Fibroblast of villous mesenchyme (primary cell): ENCODE measurements at places on chromosomes 4 and X. TPM values are rescaled to one million over a fixed set of nuclear protein-coding genes. Genes with fewer than 3 reads are reported as not detected.

- DNase-seq = no peak
These were observed 50.2 kb upstream of the TMEM150C start for GRCh38 chr4:82611982-82612381.

GRCh38 chr4:120225527-120225926 lies 158.9 kb upstream of the MAD2L1 start:
- no peak for DNase-seq

DNA sequence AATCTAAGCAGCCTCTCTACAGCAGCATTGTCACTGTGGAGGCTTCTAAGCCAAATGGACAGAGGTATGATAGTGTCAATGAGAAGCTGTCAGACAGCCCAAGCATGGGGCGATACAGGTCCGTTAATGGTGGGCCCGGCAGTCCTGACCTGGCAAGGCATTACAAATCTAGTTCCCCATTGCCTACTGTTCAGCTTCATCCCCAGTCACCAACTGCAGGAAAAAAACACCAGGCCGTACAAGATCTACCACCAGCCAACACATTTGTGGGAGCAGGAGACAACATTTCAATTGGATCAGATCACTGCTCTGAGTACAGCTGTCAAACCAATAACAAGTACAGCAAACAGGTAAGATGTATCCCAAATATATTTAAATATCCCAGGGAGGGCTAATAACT lies 4.1 kb downstream of the PCDH7 start:
- DNase-seq = no peak

GRCh38 chr4:9918484-9918883 lies 102.8 kb downstream of the SLC2A9 start:
- DNase-seq = no peak

GRCh38 chr4:165085946-165086345 lies 26.7 kb downstream of the TMEM192 start:
- peak; percentile 4 for DNase-seq

- DNase-seq = no peak
These were observed 1211.9 kb downstream of the PCDH18 start for GRCh38 chr4:136320465-136320813.

DNA sequence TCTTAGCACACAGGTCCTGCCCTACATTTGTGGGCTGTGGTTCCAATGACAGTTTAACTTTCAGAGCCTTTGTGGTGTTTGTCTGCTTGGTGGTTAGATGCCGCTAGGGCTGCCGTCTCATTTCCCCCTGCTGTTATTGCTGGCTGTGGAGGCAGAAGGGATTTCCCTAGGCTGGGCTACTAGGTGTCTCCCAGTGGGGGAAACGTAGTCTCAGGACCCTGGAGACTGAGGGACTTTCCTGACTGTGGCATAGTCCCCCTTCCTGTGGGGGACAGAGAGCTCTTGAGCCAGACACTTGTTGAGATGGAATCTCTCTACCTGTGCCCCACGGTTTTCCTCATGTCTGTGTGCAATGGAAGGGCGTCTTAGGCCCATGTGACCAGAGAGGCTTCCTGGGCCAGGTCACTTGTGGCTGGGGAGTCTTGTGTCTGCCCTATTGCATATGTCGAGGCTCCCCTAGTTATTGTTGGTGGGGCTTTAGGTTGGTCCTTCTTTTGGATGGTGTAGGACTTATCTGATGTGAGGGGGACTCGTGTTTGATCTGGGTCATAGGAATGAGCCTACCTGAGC lies 68.2 kb downstream of the ARHGAP10 start:
- no peak for DNase-seq

DNA sequence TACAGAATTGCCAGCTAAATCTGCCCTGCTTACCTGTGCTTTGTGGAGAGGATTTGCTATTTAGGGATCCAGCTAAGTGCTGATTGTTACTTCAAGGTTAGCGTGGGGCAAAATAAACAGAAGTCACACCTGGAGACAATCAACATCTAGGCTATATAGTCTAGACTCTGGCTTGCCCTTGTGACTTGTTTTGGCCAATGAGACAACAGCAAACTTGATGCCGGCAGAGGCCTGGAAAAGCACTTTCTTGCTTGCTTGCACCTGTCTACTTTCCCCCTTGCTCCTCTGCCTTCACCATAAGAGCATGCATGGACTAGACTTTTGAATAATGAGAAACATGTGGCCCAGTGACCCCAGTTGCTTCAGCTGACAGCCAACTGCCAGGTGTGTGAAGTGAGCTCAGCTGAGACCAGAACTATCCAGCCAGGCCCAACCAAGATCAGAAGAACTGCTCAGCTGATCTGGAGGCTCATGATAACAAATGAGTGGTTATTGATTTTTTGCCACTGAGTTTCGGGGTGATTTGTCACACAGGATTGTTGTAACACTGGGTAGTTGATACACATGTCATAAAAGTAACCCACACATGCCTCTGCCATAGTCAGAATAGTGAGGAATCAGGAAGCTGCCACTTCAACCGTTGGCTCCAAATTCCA lies 164.4 kb downstream of the RBMX2 start:
- no peak for DNase-seq

- DNase-seq = peak; percentile 5
These were observed 731 bp downstream of the BRWD3 start for GRCh38 chrX:80808881-80809411.

GRCh38 chr4:145784036-145784435 lies 104.1 kb downstream of the C4orf51 start:
- no peak for DNase-seq

DNA sequence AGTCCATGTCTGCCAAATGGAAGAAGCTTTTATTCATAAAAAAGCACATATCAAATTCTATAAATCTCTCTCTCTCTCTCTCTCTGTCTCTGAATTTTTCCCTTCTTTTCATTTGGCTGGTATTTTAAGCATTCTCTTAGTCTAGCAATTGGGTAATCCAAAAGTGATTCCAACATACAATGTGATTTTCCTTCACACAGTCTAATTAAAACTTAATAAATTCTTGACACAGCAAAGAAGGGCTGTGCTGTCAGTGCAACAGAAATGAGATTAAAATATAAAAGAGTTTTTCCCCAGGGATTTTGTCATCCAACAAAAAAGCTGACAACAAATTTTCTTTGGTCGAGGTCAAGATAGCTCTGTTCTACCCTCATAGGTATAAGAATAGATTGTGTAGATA lies 216.9 kb downstream of the CENPC start:
- DNase-seq = no peak

- no peak for DNase-seq
These were observed 12.9 kb downstream of the NHSL2 start for GRCh38 chrX:71923516-71923915.

GRCh38 chr4:159069922-159070321 lies 33.0 kb upstream of the RAPGEF2 start:
- DNase-seq = peak; percentile 4

- no peak for DNase-seq
These were observed 327.8 kb downstream of the GALNTL6 start for GRCh38 chr4:172141025-172141424.

DNA sequence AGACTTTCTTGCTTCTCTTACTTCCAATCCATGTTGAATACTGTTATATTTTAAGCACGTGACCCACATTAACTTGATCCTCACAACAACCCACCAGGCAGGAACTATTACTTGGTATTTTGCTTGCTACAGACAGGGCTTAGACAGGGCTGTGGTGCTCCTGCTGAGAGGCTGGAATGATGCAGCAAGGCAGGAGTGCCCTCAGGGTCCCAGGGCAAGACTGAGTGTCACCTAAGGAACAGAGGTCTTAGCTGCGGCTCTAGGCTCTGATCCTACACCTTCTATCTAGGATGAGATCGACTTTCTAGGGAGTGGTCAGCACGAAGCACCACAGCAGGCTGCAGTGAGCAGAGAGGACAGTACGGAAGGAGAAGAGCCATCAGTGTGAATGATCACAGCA lies 20.0 kb downstream of the TAPT1 start:
- DNase-seq = no peak

DNA sequence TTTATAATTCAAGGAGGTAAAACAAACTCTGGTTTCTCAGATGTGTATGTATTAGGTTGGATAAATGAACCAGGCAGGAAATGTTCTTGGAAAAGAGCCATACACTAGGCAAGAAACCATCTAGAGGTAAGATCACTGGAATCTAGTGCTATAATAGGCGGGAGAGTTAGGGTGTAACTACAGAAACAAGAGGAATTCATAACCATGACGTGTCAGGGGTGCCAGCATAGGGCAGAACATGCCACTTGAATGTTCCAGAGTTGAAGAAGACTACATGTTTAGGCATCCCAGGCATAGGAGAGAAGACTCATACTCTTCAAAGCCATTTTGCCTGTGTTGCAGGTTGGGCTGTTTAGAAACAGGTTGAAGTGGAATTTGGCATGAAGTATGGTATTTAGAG lies 198.7 kb downstream of the CCNG2 start:
- no peak for DNase-seq

GRCh38 chr4:79983431-79983830 lies 89.6 kb downstream of the ANTXR2 start:
- no peak for DNase-seq

- no peak for DNase-seq
These were observed 36.5 kb downstream of the SUPT20HL1 start for GRCh38 chrX:24396931-24397279.

DNA sequence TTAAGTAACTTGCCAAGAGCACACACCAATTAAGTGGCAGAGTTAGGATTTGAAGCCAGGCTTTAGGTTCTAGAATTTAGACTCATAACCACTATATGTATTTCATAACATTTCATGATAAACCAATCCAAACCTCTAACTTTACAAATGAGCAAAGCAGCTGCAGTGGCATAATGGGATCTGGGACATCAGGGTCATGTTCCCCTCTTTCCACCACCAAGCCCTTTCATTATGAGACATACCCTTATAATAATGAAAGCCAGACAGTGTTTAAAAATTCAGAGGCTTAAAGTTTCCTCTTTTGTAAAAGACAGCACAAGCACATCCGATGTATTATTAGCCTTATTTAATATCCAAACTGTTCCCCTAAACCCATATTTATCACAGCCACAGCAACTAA lies 28.3 kb upstream of the AMELX start:
- no peak for DNase-seq

DNA sequence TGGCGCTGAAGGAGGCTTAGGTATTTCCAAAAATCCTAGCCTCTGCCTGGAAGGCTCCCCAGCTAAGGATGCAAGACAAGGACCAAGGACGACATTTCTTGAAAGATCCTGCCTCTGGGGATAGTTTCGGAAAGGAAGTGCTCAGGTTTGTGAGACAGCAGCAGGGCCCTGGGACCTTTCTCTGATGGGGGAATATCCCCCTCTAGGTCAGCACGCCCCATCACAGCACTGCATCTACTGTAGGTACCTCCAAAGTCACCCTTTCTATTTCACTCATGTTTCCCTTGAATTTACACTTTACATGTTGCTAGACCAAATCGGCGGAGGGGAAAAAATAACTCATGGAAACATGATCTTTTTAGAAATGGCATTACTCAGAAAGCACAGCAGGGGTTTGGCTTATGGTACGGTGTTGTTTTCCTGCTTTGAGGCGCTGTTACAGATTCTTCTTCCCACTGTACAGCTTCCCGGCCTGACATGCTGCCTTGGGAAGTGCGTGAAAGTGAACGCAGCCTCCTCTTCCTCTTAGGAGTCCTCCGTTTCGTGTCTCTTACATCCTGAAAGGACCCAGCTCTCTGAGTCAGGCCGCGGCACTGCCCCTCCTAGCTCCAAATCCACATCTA lies 77.2 kb upstream of the DHRSX start:
- DNase-seq = no peak

- DNase-seq = no peak
These were observed 357.2 kb downstream of the UNC5C start for GRCh38 chr4:95191537-95191936.

DNA sequence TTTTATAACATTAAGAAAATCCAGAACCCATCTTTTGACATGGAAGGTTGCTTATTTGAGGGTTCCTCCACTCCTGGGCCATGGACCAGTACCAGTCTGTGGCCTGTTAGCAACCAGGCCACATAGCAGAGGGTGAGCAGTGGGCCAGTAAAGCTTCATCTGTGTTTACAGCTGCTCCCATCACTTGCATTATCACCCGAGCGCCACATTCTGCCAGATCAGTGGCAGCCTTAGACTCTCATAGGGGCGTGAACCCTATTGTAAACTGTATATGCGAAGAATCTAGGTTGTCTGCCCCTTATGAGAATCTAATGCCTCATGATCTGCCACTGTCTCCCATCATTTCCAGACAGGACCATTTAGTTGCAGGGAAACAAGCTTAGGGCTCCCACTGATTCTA lies 58.6 kb downstream of the NDST4 start:
- no peak for DNase-seq

DNA sequence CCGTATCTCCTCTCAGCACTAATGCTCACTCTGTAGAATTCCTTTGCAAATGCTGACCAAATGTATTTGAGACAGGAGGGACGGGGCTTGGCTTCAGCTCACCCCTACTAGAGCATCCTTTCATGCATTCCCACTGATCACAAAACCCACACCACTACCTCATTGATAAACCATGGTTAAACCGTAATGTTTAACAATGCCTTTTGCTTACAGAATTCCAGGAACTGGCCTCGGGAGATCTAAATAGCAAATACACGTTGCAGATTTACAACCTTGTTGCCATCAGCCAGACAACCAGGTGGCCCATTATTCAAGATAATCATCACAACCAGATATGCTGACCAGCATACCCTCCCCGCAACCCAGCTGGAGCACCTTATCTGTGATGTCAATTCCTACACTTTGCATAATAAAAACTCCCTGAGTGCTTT lies 391.9 kb downstream of the KCTD8 start:
- no peak for DNase-seq

DNA sequence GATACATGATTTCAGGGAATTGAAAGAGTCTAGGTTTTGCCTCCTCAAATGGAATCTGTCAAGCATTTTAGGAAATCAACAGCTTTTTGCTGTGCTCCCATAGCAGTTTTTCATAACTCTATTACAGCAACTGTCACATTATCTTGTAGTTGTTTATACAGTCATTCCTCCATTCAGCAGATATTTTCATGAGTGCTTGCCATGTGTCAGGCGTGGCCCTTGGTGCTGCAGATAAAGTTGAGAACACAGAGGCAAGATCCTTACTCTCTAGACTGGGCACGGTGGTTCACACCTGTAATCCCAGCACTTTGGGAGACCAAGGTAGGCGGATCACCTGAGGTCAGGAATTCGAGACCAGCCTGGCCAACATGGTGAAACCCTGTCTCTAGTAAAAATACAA lies 67.3 kb downstream of the MCUB start:
- DNase-seq = no peak

Gene PRRG3
- total RNA-seq = not detected in 2 replicates

Gene RAB41
- total RNA-seq = not detected in 2 replicates

Gene AMBN
- total RNA-seq = not detected in 2 replicates

Gene FGFBP2
- total RNA-seq = not detected in 2 replicates

Gene NWD2
- not detected in 2 replicates for total RNA-seq

Gene UNC5C
- total RNA-seq = under 0.01 and 0.43 TPM in 2 replicates

Gene GABRE
- total RNA-seq = 24.2 and 50.1 TPM in 2 replicates

Gene NEIL3
- total RNA-seq = 8.1 and 28.1 TPM in 2 replicates

Gene TMEM144
- 4.2 and 7.3 TPM in 2 replicates for total RNA-seq
